ENCODE measurements at places on chromosomes 5 and 9. TPM values are rescaled to one million over a fixed set of nuclear protein-coding genes. Genes with fewer than 3 reads are reported as not detected.

The IFNK gene
- not detected for total RNA-seq

The ORM2 gene
- not detected for total RNA-seq

The MIER3 gene
- 15.0 TPM for total RNA-seq

The P4HA2 gene
- total RNA-seq: 53.4 TPM

The CARD6 gene
- 0.38 TPM for total RNA-seq

The ZNF474 gene
- 0.13 TPM for total RNA-seq

The SLC34A1 gene
- total RNA-seq: not detected

The FOXD1 gene
- 72.4 TPM for total RNA-seq

Data from mesangial cell (primary cell).